ENCODE measurements at places on chromosomes 3 and 15.

DNA sequence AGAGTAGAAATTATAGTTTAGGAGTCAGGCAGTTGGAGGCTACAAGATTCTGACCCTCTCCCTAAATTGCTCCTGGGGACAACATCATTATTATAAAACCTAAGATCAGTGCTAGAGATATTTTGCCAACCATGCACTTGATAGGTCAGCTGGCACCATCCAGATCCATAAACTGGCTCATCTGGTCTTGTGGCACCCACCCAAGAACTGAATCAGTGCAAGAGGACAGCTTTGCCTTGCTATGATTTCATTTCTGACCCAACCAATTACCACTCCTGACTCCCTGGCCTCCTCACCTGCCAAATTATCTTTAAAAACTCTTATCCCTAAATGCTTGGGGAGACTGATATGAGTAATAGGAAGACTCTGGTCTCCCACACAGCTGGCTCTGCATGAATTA is 461.1 kb upstream of the TGFBR2 start:
- no peak for DNase-seq

GRCh38 chr3:123759871-123760270 is 124.3 kb downstream of the MYLK start:
- DNase-seq = no peak

- DNase-seq = no peak
Observed at GRCh38 chr3:141482245-141482922, 4.4 kb upstream of the RASA2 start.

- no peak for DNase-seq
Observed at GRCh38 chr3:133827684-133828083, 22.1 kb downstream of the SRPRB start.

DNA sequence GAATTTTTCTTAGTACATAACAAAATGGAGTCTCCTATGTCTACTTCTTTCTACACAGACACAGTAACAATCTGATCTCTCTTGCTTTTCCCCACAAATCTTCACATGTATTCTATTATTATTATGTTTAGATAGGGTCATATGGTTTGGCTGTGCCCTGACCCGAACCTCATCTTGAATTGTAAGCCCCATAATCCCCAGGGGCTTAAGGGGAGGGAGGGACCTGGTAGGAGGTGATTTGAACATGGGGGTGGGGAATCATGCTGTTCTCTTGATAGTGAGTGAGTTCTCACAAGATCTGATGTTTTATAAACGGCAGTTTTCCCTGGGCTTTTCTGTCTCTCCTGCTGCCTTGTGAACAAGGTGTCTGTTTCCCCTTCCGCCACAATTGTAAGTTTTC is 86.7 kb upstream of the SELENOK start:
- DNase-seq = no peak

- no peak for DNase-seq
Observed at GRCh38 chr3:38164643-38164951, 740 bp upstream of the OXSR1 start.

DNA sequence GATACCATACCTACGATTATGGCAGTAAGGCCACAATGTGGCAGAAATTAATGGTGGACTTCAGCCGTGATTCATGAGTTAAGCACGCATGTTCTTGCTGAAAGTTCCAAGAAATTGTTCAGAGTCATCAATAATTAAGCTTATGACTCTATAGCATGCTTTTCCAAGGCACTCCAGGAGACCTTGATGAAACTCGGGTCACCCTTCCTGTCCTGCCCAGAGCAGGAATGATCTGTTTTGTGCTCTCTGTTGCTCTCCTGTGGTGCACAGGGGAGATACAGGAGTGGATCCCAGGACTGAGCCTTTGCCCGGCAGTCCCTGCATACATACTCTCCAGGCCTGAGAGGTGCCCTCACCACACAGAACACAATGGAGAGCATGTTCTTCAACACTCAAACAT is 141.6 kb upstream of the SLC2A2 start:
- no peak for DNase-seq

- no peak for DNase-seq
Observed at GRCh38 chr3:21955406-21955805, 204.4 kb upstream of the ZNF385D start.

- no peak for DNase-seq
Observed at GRCh38 chr15:72538931-72539330, 64.8 kb downstream of the ARIH1 start.

DNA sequence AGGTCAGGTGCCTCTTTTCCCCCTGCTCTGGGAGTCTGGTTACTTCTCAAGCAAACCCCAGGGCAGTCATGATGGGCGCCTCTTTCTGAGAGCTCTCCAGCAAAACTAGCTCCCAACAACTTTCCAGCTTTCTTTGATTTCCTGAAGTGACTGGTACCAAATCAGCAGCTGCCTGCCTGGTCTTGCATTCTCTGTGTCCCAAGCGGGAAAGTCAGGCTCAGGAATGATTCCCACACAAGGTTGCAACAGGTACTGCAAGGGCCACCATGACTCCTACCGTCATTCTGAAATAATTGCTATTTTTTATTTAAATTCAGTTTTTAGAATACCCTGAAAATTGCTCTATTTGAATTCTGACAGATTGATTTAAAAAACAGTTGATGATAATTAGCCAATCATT is 658.7 kb downstream of the SQOR start:
- no peak for DNase-seq

GRCh38 chr3:114857299-114857701 is 289.8 kb downstream of the ZBTB20 start:
- DNase-seq = no peak

GRCh38 chr3:45774581-45775521 is 21.5 kb downstream of the SLC6A20 start:
- no peak for DNase-seq

- DNase-seq = no peak
Observed at GRCh38 chr3:74562558-74563269, 51.7 kb downstream of the CNTN3 start.

- no peak for DNase-seq
Observed at GRCh38 chr3:7204848-7205156, 343.9 kb downstream of the GRM7 start.

DNA sequence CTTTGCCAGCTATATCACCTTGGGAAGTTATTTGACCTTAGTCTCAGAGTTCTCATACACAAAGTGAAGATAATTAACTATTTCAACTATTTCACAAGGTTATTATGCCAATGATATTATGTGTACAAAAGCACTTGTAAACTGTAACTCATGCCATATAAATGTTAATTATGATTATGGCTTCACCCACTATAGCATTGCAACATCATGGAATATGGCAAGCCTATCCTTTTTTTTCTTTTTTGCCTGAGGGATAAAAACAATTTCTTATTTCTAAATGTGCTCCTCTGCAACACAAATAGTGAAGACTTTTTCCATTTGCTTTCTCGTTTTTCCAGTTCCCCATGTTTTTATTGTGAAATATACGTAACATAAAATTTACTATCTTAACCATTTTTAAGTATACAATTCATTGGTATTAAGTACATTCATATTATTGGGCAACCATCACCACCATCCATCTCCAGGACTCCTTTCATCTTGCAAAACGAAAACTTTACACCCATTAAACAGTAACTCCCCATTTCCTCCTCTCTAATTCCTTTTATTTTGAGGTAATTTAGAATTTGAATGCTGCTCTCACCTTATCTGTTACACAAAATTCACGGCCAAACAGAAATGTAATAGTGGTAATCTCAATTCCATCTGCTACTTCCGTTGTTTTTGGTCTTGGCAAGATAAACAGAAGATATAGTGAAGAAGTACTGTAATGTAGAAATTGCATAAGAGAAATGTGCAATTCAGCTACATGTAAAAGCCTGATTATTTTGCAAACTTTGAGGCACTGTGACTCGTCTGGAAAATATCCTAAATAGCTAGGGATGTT is 46.3 kb downstream of the NANOGP8 start:
- no peak for DNase-seq

Measured in activated CD4-positive, CD25-positive, alpha-beta regulatory T cell treated with anti-CD3 and anti-CD28 coated beads, Interleukin-2, amount 50 U/mL, for 72 hours (primary cell).